Fibroblast of skin of scalp (primary cell): ENCODE measurements at places on chromosomes 6 and 20.

DNA sequence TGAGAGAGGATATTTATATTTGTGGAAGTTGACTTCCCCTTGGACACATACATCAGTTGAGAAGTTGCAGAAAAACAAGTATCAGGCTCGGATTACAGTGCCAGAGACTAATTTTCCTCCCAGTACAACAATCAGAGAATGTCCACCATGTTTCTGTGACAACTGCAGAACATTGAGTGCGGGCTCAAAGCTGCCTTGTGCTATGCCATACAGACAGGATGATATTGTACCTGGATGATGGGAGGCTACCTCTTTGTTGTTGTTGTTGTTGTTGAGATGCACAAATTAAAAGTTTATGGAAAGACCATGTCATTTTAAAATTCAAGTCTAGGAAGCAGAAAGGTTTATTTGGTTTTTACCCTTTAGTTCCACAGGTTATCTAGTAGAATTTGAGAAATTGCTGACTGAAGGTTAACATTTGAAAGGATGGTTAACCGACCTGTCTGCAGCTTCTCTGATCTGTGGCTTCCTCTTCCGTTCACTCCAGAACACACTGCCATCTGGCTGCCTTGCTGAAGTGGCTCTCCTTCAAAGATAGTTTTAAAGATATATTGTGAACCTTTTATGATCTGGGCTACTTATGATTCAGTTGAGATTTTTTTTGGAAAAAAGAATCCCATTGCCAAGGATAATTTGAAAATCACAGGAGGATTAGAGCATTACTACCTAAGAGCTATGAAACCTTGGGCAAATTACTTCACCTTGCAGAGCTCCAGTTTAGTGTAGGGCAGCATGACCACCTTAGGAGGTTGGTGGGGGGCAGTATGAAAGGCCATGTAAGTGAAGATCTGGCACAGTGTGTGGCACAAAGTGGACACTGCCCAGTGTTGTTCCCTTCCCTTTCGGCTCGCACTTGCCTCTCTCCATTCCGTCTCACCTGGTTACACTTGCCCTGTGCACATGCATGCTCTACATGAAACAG is 15.9 kb downstream of the TMEM200A start:
- DNase-seq = no peak

GRCh38 chr6:149137594-149137993 is 179.9 kb upstream of the TAB2 start:
- DNase-seq = no peak

DNA sequence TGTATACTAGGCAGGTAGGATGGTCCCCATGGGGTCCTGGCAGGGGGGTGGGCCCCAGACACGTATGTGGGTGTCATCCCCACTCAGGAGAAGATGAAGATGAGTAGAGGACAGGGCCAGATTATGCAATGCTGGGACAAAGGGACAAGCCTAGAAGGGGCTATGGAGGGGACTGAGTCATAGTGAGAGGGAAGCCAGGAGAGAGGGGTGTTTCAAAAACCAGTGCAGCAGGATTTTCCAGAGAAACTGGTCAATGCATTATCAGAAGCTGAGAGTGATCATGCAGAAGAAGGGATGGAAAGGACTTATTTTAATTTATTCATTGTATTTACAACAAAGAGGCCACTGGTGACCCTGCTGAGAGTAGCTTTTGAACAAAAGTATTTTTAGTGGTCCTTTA is 74.0 kb downstream of the PPP1R3G start:
- no peak for DNase-seq

DNA sequence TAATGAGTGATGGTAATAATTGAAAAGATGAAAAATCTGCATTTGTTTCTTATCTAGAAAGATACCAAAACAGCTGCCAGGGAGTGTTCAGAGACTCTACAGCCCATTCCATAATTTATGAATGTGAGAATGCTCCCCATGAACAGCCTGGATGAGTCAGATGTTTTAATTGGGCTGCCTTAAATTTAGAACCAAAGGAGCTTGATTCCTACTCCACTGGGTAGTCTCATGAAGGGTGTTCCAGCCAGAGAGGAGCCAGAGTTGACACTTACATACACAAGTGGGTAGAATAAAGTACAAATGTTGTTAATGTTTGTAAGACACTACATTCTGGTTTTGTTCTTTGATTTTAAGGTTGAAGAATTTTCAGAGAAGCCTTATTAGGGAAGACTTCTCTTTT is 158.7 kb upstream of the PRND start:
- DNase-seq = no peak

DNA sequence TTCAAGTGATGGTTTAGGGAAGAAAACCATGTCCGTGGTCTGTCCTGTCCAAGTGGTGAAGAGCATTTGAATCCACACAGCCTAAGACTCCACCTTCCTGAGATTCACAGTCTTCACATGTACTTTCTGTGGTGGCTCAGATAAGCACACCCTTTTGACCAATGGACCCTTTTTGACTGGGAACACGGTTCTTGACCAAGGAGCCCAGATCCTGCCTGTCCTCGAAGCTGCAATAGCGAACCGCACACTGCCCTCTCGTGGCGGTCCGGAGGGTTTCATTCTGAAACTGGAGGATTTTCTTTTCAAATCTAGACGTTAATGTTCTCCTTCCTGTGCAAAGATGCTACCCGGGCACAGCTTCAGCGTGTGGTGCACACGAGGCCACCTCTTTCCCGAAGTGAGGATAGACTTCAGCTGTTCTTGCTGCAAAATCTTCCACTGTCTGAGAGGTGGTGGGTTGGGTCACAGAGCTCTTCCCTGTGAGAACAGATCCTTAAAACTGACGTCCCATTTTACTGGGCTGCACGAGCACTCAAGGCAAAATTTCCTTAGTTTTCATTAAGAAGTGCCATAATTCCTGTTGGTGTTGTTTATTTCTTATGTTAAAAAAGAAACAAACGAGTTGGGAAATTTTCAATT is 90.5 kb downstream of the SYNJ2 start:
- DNase-seq = peak; percentile 70

- peak; percentile 46 for DNase-seq
These were observed 41.2 kb downstream of the HIVEP2 start for GRCh38 chr6:142903812-142904211.

GRCh38 chr6:121835662-121836061 is 400.2 kb downstream of the GJA1 start:
- DNase-seq = no peak
